ENCODE measurements at places on chromosomes 4 and X. TPM values are rescaled to one million over a fixed set of nuclear protein-coding genes. Genes with fewer than 3 reads are reported as not detected.

Gene CXCL13
- not detected for total RNA-seq

Gene STK32B
- total RNA-seq = 3.3 TPM

Gene ASB12
- total RNA-seq = not detected

Gene CT47C1
- total RNA-seq = not detected

Gene LONRF3
- 0.28 TPM for total RNA-seq

Gene IGSF1
- not detected for total RNA-seq

Gene SMC1A
- total RNA-seq = 6.0 TPM

Data from smooth muscle cell of bladder (primary cell).